ENCODE measurements at places on chromosomes 12 and 14.

GRCh38 chr14:93951635-93952540 is 24.5 kb downstream of the ASB2 start:
- DNase-seq: no peak

DNA sequence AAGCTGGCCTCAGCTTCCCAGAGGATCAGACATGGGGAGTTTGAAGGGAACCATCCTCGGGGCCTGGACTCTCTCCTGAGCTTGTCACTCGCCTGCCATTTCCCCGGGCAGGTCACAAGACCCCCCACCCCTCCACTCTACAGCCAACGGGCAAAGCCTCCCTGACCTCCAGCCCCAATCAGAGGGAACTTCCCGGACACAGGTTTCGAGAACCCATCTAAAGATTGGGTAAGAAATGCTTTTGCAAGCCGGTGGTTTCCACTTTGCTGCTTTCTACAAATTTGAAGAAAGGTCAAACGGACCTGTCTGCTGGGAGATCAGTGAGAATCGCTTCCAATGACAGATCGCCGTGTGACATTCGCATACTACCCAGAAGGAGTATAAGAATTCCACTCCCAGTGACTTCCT is 89.6 kb downstream of the SCARB1 start:
- peak; percentile 50 for DNase-seq

DNA sequence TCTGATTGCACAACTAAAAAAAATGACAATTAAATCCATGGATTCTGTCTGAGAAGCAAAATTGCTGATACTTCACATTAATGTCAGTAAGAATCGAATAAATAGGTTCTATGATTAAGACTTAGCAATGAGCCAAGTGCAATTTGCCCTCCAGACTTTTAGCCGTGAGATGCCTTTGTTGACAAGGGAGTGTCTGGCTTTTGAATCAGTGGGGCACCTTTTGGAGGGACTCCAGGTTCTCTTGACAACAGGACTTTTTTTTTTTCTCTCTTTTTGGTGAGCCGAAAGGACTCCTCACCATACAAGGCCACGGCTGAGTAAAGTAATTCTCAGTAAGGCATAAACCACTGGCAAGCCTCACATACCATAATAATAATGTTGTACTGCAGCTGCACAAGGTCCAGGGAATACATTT is 4.7 kb upstream of the MDM1 start:
- no peak for DNase-seq

DNA sequence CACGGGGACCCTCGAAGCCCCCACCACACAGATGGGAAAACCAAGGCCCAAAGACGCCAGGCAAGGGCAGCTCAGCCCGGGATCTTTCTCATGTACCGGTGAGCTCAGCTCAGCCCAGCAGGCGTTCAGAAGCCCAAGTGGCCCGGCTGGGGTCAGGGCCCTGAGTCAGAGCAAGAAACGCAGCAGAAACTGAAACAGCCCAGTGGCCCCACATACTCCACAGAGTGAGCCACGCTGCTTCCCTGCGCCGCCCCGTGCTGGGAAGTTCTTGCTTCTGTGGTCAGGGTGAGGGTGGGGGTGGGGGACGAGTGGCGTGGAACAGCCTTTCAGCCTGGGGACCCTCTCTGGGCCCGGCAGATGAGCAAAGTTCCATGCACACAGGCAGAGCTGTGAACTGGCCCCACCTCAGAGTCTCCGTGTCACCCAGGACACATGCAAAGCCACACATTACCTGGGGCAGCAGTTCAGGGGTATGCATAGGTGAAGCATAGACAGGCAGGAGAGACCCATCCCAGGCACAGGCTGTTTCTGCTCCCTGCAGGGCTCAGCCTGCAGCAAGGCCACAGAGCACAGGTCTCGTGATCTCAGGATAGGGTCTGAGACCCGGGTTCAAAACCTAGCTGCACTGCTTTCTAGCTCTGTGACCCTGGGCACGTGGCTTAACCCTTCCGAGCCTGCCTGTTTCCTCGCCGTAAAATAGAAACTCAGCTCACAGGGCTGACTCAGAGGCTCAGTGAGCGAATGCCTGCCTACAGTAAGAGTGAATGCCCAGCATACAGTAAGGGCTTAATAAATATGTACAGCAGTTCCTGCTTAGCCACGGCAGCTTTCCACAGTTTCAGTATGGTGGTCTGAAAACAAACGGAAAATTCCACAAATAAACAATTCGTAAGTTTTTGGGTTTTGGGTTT is 21.6 kb downstream of the NCOR2 start:
- peak; percentile 79 for DNase-seq

- DNase-seq: no peak
These were observed 454.7 kb upstream of the PRICKLE1 start for GRCh38 chr12:43044241-43044640.

DNA sequence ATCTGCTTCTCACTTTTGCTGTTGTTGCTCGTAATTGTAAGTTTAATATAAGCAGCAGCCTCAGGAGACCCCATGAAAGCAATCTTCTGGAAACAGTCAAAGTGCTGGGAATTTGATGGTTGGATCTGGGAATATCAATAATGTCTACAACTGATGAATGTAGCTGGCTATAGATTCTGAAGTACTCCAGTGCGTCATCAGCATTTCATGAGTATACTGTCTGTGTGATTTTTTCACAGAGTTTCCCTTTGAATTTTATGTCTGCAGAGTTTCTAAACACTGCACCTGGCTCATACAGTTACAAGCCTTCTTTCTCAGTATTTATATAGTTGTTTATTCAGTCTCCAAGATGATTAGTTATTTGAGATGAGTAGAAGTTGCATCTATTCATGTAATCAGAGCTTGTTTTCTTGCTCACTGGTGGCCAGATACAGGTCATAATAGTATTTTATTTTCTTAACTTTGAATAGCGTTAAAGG is 222.3 kb downstream of the RAD51B start:
- no peak for DNase-seq

DNA sequence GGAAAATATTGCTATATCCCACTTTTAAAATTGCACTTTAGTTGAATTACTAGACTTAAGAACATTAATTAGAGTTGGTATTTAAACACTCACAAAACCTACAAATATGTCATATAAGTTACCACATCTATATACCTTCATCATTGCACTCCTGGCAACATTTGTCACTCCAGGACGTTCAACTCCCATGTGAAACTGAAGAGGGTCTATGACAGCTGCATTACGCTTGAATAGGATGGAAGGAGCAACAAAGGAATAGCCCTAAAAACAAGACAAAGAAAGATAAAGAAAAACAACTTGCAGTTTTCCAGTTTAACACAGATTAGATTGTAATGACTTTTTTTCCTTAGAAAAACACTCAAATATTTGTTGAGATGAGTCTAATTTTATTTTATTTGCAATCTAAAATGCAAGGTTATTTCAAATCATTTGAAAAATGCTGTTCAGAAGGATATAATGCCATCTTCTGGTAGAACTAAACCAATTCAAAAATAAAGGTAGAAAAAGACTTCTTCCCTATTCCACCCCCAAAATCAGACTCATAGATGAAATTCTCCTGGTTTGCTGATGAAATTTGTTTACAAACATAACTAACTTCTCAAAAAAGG is 84.3 kb upstream of the TTC7B start:
- no peak for DNase-seq

GRCh38 chr12:124466216-124467128 is 100.9 kb downstream of the NCOR2 start:
- DNase-seq: peak; percentile 92

DNA sequence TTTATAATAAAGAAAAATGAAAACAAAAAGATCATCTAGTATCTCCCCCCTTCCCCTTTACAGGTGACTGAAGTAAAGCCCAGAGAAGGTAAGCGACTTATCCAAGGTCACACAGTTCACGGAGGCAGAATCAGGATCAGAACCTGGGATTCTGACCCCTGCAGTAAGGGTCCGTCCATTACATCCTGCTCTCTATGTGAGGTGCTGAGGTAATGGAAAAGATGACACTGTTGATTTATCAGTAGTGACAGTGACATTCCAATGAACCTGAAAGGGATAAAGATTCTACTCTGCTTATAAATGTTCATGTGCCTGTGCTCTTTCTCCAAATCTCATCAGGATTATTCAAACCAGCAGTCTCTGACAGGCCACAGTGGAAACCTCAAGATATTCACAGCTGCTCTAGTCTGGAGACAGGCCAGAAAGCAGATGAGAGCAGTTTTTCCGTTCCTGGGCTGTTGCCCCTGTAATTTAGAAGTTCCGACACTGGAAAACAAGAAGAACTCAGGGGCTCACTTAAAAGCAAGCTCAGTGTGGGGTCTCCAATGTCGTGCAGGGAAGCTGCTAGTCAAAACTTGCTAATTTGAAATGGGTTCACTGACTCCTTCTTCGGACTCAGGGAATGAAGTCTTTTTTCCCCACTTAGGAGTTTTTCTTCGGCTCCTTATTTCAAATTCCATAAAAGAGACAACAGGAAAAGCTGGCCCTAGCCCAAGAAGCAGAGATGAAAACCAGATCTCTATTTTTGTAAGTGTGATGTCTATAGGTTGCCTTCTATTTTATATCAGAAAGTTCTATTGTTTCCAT is 131.8 kb upstream of the EEA1 start:
- DNase-seq: no peak

GRCh38 chr12:16766736-16767135 is 160.8 kb upstream of the LMO3 start:
- DNase-seq: no peak

- DNase-seq: no peak
These were observed 9.4 kb downstream of the TMEM63C start for GRCh38 chr14:77190977-77191376.

DNA sequence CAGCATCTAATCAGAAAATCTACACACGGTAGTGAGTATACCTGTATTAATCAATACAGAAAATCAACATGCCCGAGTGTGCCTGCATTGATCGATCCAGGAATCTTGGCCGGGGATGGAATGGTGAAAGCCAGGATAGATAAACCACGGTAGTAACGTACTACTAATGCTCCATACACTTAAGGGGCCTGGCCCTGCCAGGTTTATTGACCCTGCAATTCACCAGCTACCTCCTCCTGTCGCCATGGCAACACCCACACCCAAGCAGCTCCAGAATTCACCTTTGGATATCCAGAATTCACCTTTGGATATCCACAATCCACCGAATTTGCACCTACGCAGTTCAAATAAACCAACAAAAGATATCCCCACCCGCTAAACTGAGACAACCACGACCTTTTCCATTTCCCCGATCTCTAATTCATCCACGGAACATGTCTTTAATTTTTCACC is 14.8 kb upstream of the CALM1 start:
- DNase-seq: no peak

DNA sequence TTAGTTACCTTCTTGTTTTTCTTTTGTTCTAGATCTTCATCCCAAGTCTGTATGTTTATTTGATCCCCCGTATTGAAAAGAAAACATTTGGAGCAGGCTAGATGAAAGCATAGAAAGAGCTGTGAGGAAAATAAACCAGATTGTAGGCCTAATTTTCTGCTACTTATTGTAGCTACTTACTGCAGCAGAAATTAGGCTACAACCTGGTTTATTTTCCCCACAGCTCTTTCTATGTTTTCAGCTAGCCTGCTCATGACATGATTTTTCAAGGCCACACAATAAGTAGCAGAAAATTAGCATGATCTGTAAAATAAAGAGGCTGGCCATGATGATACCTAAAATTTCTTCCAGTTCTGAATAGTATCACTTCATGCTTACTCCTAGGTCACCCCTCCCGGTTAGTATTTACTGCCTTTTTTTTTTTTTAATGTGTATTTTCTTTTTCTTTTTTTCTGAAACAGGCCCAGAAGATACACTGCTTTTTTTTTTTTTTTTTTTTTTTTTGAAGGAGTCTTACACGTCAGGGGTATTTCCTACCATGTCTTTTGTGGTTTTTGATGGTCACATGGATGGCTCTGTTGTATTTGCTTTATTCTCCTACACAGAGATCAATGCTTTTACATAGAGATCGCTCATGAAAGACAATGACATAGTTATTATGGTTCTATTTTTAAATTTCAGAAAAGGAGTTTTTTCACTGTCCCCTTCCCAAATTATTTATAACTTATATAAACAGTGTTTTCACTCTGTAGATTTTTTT is 32.3 kb downstream of the BHLHE41 start:
- DNase-seq: no peak

DNA sequence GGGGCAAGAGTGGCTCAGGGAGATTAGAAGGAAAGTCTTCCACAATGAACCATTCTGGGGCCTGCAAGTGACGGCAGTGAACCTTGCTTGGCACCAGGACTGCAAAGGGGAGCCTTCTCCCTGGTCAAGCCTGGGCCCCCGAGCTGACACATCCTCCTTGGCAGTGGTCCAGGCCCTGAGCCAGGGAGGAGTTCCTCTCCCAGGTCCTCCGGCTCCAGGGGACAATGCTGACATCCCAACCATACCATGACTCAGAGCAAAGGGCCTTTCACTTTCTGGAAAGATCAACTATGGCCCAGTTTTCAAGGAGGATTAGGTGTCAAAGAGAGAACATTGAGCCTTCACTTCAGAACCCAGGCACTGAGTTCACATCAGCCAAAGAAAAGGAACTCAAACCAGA is 756.5 kb upstream of the TBX3 start:
- no peak for DNase-seq

GRCh38 chr12:115001571-115002180 is 317.7 kb upstream of the TBX3 start:
- DNase-seq: no peak

DNA sequence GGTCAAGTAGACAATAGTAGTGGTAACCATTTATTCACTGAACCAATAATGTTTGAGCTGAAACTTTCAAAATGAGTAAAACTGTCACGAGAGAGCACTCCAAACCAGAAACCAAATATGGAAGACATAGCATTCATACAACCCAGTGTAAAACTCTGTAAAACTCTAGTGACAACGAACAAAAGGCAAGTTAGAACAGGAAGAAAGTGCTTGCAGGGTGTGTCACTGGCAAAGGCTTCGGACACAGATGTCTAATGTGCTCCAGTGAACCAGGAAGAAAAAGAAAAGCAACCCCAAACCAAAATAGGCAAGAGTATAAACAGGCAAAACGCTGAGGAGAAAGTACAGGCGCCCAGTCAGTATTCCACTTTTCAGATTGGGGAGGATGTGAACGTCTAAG is 79.3 kb upstream of the FZD10 start:
- no peak for DNase-seq

- no peak for DNase-seq
These were observed 57.5 kb upstream of the TMEM263 start for GRCh38 chr12:106897981-106898901.
